ENCODE measurements at places on chromosomes 16 and 17.

DNA sequence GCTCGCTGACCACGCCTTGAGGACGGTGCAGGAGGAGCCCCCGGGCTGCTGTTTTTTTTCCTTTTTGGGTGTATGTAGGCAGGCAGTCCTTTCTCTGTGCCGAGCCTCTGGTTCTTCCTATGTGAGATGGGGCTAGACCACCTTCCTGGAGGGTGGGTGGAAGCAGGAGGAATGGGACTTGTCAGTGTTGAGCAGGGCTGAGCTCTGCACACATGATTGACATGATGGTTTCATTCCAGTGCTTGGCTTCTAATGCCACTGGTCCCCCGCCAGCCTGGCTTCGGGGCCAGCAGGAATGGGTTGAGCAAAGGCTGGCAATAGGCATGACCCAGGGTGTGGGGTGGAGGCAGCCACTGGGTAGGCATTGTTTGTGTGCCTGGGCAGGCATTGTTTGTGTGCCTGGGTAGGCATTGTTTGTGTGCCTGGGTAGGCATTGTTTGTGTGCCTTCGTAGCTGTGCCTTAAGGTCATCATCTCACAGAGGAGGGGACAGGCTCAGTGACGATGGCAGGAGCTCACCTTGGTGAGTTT is 14.2 kb upstream of the ADCY7 start:
- DNase-seq = no peak

DNA sequence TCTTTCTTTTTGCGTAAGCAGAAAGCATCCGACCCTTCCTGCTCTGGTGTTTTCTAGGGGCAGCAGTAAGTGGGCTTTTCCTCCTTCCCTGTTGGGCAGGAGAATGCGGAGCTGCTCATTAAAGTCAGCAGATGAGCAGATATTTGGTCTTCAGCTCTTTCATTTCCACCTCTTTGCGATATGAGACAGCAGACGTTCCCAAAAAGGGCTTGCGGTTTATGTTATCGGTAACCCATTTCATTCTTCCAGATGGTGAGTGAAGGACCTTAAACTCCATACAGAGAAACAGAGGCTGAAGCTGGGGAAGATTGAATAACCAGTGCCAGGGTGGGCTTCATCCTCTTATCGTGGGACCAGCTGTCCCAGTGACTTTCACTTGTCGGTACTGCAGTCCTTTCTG is 40.7 kb downstream of the KSR1 start:
- no peak for DNase-seq

DNA sequence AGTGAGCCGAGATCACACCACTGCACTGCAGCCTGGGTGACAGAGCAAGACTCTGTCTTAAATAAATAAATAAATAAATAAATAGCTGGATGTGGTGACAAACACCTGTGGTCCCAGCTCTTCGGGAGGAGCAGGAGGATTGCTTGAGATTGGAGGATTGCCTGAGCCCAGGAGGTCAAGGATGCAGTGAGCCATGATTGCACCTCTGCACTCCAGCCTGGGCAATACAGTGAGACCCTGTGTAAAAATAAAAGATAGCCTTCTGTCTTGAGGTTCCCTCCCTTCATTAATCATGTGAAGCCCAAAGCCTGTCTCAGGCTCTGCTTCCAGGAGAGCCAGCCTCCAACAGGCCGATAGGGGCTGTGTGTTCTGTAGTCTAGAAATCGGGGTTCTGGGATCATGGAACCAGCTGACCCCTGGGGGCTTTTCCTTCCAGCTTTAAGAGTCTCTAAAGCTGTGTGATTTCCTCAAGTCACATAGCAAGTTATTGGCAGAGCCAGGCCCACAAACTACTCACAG is 34.5 kb upstream of the IL34 start:
- DNase-seq = no peak

DNA sequence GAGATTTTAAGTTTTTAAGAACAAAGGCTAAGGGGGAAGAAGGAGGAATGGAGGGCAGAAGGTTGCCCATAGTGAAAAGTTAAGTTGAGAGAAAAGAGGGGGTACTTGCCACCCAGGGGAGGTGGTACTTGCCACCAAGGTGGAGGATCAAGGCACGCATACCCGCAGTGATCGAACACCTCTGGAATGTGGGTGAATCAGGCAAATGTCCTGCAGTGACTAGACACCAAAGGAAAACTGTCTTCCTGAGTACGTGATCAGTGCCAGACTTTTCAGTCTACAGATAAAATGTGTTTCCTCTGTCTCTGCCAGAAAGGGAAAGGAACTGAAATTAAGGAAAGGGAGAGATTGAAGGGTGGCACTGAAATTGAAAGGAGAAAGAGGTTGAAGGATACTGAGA is 2285.3 kb downstream of the TP53TG3F start:
- DNase-seq = no peak

GRCh38 chr17:34146440-34147043 is 108.5 kb upstream of the CCL2 start:
- DNase-seq = peak; percentile 59

GRCh38 chr16:10098991-10099390 is 83.2 kb downstream of the GRIN2A start:
- DNase-seq = no peak

- DNase-seq = peak; percentile 94
Observed at GRCh38 chr17:76265624-76266243, 586 bp downstream of the UBALD2 start.

- DNase-seq = no peak
Observed at GRCh38 chr16:51931653-51932052, 615.3 kb downstream of the TOX3 start.

Measured in kidney (tissue), 22 donors.